Astrocyte (in vitro differentiated cells and primary cell): ENCODE measurements at places on chromosomes 6 and 20. TPM values are rescaled to one million over a fixed set of nuclear protein-coding genes. Genes with fewer than 3 reads are reported as not detected.

DNA sequence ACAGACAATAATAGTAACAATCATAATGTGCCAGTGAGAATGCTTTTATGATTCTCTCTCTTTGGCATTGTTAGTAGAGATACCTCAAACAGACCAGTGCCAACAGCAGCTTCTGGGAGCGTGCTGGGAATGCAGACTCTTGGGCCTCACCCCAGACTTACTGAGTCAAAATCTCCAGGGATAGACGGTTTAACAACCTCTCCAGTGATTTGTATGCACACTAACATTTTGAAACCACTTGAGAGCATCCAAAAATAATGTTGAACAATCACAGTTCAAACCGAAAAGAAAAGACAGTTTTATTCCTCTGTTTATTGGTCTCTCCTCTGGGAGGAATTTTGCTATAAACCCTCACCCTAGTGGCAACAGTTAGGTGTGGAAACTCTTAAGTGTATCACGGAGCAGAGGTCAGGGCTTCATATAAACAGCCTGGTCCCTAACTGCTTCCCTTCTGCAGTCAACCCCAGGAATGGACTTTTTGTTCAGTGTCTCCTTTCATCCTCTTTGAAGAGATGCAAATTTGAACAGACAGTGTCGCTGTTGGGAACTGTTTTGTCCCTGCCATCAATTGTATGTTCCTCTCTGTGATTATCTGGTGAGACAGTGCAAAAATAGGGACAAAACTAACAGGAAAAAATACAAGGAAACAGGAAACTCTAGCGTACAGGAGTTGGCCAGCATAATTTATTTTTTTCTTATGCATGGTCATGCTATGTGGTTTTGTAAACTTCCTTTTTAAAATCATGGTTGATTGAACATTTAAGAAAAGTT, 162.4 kb upstream of the BTBD3 start:
- H3K4me1 ChIP-seq, result no peaks in the 10 kb centered on the region
- DNase-seq, result peak; percentile 4
- H3K27me3 ChIP-seq, result no peaks in the 10 kb centered on the region
- no peak overlapping the region for H3K27ac ChIP-seq
- no peak overlapping the region for H3K4me3 ChIP-seq

Gene ASIP
- not detected in 2 replicates for total RNA-seq

DNA sequence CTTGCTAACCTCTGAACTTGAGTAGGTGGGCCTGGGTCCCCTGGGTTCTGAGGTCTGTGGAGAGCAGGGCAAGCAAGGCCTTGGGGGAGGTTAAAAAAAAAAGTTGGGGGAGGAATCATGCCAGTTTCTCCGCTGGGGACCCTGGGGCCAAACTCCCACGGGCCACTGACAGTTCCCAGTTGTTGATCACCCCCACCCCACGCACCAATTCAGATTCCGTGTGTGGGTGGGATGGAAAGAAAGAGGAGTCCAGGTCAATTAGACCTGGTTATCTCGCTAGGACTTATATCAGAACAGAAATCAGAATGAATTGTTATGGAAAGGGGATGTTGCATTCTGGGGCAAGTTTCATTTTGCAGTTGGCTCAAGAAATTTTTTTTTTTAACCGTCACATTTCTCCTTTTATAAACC, 46.7 kb upstream of the SUPT3H start:
- H3K27ac ChIP-seq, result peak overlapping the region; percentile 88
- peaks cover 6% of the 10 kb centered on the region for H3K36me3 ChIP-seq
- no peaks in the 10 kb centered on the region for H3K27me3 ChIP-seq

Gene THEMIS
- 0.07 TPM in 1 of 2 replicates, not detected in the other for total RNA-seq

Gene HDGFL1
- not detected in 2 replicates for total RNA-seq

Gene PTGIS
- total RNA-seq, result 1.9 and 3.1 TPM in 2 replicates

- no peaks in the 10 kb centered on the region for H3K4me1 ChIP-seq
- no peak overlapping the region for H3K4me3 ChIP-seq
- peaks cover 3% of the 10 kb centered on the region for H3K36me3 ChIP-seq
- no peaks in the 10 kb centered on the region for H3K27me3 ChIP-seq
Observed at GRCh38 chr6:158312672-158313397, 570 bp downstream of the TULP4 start.

Gene ALDH5A1
- 3.7 and 5.0 TPM in 2 replicates for total RNA-seq

- no peaks in the 10 kb centered on the region for H3K27me3 ChIP-seq
- peak overlapping the region; percentile 97 for H3K27ac ChIP-seq
- no peak for DNase-seq
- peaks cover 20% of the 10 kb centered on the region for H3K4me1 ChIP-seq
Observed at GRCh38 chr6:116278854-116279231, 887 bp downstream of the TSPYL1 start.

- no peak overlapping the region for H3K27ac ChIP-seq
- H3K27me3 ChIP-seq, result peaks cover 3% of the 10 kb centered on the region
- H3K4me1 ChIP-seq, result peaks cover 14% of the 10 kb centered on the region
- H3K4me3 ChIP-seq, result no peak overlapping the region
Observed at GRCh38 chr20:51061418-51062045, 38.6 kb upstream of the KCNG1 start.

- no peaks in the 10 kb centered on the region for H3K27me3 ChIP-seq
- no peaks in the 10 kb centered on the region for H3K36me3 ChIP-seq
- H3K27ac ChIP-seq, result peak overlapping the region; percentile 76
- H3K4me3 ChIP-seq, result peak overlapping the region; percentile 17
- H3K4me1 ChIP-seq, result peaks cover 22% of the 10 kb centered on the region
- peak; percentile 21 for DNase-seq
Observed at GRCh38 chr6:139881728-139882211, 507.3 kb upstream of the CITED2 start.

DNA sequence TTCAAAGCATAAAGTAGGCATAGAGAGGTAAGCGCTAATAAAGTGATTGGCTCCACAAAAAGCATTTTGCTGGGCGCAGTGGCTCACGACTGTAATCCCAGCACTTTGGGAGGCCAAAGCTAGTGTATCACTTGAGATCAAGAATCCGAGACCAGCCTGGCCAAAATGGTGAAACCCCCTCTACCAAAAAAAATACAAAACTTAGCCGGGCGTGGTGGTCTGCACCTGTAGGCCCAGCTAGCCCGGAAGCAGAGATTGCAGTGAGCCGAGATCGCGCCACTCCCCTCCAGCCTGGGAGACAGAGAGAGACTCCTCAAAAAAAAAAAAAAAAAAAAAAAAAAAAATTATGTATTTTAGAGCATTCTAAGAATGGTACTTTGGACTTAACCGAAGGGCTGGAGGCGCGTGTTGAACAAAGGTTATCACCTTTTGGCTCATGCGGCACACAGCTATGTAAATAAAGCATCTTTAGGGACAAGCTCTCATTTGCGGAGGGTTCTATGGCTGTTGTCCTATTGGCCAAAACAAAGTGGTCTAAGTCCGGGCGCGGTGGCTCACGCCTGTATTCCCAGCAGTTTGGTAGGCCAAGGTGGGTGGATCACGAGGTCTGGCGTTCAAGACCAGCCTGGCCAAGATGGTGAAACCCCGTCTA, 17.4 kb downstream of the HFE start:
- peak overlapping the region; percentile 67 for H3K4me3 ChIP-seq
- no peak for DNase-seq
- H3K4me1 ChIP-seq, result peaks cover 13% of the 10 kb centered on the region
- peak overlapping the region; percentile 87 for H3K27ac ChIP-seq

Gene MDFI
- total RNA-seq, result 144 and 167 TPM in 2 replicates
